Cardiac septum (tissue), 1 donor: ENCODE measurements at places on chromosomes 16 and 17.

DNA sequence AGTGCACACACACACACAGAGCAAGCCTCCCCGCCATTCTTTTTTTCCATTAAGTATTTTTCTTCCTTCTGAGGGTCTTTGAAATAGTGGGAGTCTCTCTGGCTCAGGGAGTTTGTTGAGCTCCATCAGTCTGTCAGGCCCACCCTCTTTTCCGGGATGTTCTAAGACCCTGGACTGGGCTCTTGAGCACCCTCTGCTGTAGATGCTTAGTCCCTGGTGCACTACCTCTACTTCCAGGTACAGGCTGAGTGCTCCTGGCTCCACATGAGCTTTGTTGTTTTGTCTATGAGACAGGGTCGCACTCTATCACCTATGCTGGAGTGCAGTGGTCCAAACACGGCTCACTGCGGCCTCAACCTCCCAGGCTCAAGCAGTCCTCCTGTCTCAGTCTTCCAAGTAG, 20.7 kb downstream of the LIMD2 start:
- no peak for DNase-seq

DNA sequence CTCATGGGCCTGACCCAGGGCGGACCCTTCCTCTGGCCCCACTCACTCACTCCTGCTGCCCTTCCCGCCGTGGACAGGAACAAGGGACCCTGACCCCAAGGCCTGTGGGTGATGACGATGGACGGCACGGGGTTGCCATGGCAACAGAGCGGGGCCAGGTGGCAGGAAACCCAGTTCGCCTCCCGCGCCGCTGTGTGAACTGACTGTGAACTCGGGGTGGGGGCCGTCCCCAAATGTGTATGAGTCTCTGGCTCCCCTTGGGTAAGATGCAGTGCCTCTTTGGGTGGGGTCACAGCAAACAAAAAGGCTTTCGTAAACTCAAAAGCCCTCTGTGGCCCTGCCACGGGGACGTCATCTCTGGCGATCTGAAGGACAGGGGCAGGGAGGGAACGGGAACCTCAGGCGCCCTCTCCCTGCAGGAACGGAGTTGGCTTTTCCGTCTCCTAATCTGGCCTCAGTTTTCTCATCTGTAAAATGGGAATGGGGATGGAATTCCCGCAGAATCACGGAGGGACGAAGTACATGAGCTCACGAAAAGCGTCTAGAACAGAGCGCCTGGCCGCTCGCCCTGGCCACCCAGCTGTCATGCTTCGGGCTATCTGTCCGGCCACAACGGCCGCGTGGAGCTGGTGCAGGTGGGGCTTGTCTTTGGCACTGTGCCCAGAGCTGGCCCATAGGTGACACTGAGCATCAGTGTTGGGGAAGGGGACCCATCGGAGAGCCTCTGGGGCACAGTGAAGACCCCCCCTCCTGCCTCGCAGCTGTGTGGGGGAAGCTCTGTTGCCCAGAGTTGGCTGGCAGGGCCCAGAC, 44.9 kb upstream of the PABPN1L start:
- DNase-seq: no peak

DNA sequence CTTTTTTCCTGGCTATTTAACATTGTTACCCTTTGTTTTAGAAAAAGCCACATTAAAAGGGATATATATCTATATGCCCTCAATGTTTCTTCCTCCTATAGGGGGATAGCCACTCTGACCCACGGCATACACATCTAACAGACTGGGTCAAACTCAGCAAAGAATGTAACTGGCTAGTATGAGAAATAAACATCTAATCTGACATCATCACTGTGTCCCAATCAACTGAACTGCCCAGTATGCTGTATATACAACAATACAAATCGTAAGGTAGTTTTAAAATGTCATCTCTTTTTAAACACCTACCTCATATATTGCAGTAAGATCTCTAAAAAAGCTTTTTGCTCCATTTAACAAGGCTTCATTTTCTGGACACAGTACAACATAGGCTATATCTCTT, 39.9 kb upstream of the INTS2 start:
- no peak for DNase-seq

DNA sequence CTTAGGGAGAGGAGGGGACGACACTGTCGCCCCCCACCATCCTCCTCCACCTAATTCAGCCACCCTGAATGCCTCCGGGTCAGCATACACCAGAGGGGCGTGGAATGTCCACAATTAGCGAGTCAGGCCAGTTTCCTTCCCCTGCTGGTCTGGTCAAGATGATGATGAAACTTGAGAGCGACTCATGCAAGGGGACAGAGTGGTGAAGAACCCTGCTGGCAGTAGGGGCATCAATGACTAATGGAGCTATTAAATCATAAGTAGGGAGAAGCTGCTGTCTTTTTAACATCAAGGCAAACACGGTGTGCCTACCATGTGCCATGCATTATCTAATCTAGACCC, 7.2 kb downstream of the SPACA3 start:
- DNase-seq: no peak

DNA sequence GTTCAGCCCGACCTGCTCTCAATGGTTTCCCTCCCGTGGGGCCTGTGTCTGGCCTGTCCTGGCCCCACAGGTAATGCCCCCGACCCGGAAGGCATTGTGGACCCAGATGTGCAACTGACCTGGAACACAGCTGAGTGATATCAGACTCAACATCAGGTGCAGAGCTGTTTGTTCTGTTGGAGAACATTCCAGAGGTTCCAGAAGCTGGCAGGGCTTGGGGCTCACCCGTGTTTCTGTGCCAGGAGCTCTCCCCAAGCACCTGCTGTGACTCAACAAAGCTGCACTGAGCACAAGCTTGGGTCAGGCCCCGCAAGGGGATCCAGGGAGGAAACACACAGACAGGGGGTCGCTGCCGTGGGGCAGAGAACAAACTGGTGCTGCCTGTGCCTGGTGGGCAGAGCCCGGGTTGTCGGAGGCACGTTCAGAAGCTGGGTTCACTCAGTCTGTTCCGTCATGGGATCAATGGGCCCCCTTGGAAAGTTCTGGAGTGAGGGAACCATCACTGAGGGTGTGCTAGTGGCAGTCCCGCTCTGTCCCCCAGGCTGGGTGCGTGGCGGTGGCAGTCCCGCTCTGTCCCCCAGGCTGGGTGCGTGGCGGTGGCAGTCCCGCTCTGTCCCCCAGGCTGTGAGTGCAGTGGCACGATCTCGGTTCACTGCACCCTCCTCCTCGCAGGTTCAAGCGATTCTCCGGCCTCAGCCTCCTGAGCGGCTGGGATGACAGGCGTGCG, 22.1 kb downstream of the HS3ST6 start:
- DNase-seq: no peak
